WTC11 (cell line): ENCODE measurements at places on chromosomes 6 and 20. TPM values are rescaled to one million over a fixed set of nuclear protein-coding genes. Genes with fewer than 3 reads are reported as not detected.

The RIPPLY2 gene
- 0.66 to 2.2 TPM (median 2.1 TPM) in 3 replicates for total RNA-seq

The IRAK1BP1 gene
- total RNA-seq: 6.0 to 7.1 TPM (median 6.1 TPM) in 3 replicates

The RIPK1 gene
- total RNA-seq: 8.7 to 11.8 TPM (median 11.3 TPM) in 3 replicates

DNA sequence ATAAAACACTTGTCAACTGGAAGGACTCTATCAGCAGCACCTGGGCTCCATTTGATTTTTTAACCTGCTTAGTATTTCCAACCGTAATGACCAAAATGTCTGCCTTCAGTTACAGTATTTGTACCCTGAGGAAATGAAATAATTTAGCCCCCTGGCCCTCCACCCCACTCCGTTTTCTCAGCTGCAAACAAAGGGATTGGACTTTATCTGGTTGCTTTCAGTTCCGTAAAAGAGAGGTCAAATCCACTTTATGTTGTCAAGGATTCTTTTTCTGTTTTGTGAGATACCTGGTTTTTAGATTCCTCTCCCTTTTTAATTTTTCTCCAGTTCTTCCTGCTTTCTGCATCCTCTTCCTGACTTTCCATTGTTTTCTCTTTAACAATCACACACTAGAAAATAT, 64.4 kb upstream of the BMP2 start:
- no peak for DNase-seq

DNA sequence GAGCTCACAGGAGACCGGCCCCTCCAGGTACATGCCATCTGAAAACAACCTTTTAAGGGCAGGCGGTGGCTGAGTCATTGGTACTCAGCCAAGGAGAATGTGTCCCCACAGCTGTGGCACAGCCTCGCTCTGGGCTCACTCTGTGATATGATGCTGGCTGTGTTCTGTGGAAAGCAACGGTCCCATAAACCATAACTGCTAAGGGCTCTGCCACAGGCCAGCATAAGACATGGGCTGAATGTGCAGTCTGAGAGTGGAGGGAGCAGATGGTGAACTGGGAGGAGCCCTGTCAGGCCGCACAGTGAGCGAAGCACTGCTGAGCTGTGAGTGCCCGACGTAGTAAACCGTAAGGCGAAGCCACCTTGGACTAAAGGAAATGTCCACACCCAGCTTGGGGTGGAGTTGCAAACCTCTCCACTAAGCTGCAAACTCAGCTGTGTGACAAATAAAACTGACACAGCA, 375.8 kb downstream of the THBS2 start:
- DNase-seq: no peak

- DNase-seq: no peak
These were observed 56.5 kb downstream of the PTPRK start for GRCh38 chr6:128463942-128464341.
